ENCODE measurements at places on chromosomes 2 and 18. TPM values are rescaled to one million over a fixed set of nuclear protein-coding genes. Genes with fewer than 3 reads are reported as not detected.

The KLHL29 gene
- total RNA-seq = 0.74 TPM

- no peak for DNase-seq
Observed at GRCh38 chr18:9124824-9125223, 11.8 kb upstream of the ANKRD12 start.

The GKN2 gene
- not detected for total RNA-seq

The FRZB gene
- total RNA-seq = 0.69 TPM

The CYP27C1 gene
- not detected for total RNA-seq

GRCh38 chr18:7901657-7902056, 334.5 kb downstream of the PTPRM start:
- no peak for DNase-seq

The HTR2B gene
- total RNA-seq = 0.32 TPM

The EDAR gene
- total RNA-seq = not detected

DNA sequence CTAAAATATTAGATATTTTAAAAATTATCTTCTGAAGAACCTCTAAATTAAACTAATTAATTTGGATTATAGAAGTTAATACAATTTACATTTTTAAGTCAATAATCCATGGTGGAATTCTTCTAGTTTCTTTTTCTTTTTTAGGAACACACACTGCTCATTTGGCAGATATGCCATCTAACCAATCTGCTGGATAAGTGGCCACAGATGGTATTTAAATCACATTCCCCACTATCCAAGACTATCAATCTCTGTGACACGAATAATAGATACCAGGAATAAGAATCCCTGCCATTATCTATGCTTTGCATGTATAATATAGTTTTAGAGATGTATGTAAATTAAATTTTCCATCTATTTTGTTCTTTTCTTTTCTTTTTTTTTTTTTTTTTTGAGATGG, 58.5 kb downstream of the CABYR start:
- no peak for DNase-seq

- DNase-seq = no peak
Observed at GRCh38 chr2:236783417-236784020, 213.9 kb downstream of the ACKR3 start.

- no peak for DNase-seq
Observed at GRCh38 chr18:57209713-57210106, 62.8 kb downstream of the BOD1L2 start.

DNA sequence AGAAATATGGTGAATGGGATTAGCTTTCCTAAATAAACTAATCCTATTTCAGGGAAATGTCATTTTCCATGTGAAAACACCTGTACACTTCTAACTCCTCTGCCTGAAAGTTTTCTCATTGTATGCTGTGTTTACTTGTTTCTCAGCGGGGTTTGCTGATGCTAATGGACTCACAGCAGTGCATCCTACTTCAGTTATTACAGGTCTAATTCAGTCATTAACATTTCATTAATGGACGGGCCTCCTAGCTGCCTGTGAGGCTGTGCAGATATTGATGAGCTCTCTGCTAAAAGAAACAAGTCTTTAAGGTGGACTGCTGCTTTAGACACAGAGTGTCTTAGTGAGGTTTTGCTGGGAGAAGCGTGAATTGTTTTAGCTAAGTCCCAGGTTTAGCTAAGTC, 1342.0 kb upstream of the ZEB2 start:
- DNase-seq = no peak

DNA sequence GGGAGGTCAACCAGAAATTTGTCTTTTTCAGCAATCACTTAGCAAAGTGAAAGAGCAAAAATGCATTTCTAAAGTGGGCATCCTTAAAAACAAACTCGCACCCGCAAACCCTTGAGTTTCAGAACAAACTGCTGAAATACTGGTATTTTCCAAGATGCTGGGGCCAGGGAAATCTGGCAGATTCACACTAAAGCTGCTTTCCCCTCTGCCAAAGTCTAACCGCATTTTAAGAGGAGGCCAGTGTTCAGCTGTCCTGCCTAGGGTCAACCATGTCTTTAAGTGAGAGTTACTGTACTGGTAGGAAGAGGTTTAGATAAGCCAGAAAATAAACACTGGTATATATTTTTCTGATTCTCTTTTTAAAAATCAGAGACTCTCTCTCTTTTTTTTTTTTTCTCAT, 55.9 kb downstream of the ACVR1 start:
- no peak for DNase-seq
